RPMI7951 (cell line): ENCODE measurements at places on chromosomes 11 and 22. TPM values are rescaled to one million over a fixed set of nuclear protein-coding genes. Genes with fewer than 3 reads are reported as not detected.

The ZW10 gene
- total RNA-seq = 39.4 and 46.1 TPM in 2 replicates

The MS4A13 gene
- not detected in 2 replicates for total RNA-seq

The GGTLC3 gene
- not detected in 2 replicates for total RNA-seq

The KBTBD3 gene
- 3.1 and 5.0 TPM in 2 replicates for total RNA-seq

The CASP12 gene
- not detected in 2 replicates for total RNA-seq

The TMEM109 gene
- 81.6 and 88.6 TPM in 2 replicates for total RNA-seq

The SLC1A2 gene
- total RNA-seq = 0.39 and 0.48 TPM in 2 replicates

The SGSM1 gene
- not detected in 2 replicates for total RNA-seq

The LAYN gene
- 10.9 and 13.3 TPM in 2 replicates for total RNA-seq

The CALCA gene
- total RNA-seq = not detected in 2 replicates

The OR4A16 gene
- not detected in 2 replicates for total RNA-seq

The TMEM80 gene
- total RNA-seq = 15.6 and 18.6 TPM in 2 replicates

The C11orf42 gene
- total RNA-seq = not detected in 2 replicates

The IGF2 gene
- total RNA-seq = not detected in 2 replicates

The CCDC117 gene
- total RNA-seq = 19.2 TPM in 2 replicates

The OR52H1 gene
- total RNA-seq = not detected in 2 replicates

The APOA5 gene
- not detected in 2 replicates for total RNA-seq

The TUBA8 gene
- 0.39 and 0.48 TPM in 2 replicates for total RNA-seq

The CECR2 gene
- 0.10 and 0.12 TPM in 2 replicates for total RNA-seq

The E2F8 gene
- 4.7 and 5.0 TPM in 2 replicates for total RNA-seq

The CABP4 gene
- not detected in 2 replicates for total RNA-seq

The OR5B21 gene
- not detected in 2 replicates for total RNA-seq

The TSGA10IP gene
- total RNA-seq = not detected in 2 replicates

The LRRC32 gene
- 13.4 and 13.6 TPM in 2 replicates for total RNA-seq
